Tibial nerve (tissue), 4 donors: ENCODE measurements at places on chromosomes 3 and 15. TPM values are rescaled to one million over a fixed set of nuclear protein-coding genes. Genes with fewer than 3 reads are reported as not detected.
A peak's percentile ranks its signal among the peaks of the same experiment; 100 is the strongest.

The GOLGA8T gene
- not detected for total RNA-seq

The ZMAT3 gene
- total RNA-seq, result 19.0 TPM

The SLC12A1 gene
- not detected for total RNA-seq

DNA sequence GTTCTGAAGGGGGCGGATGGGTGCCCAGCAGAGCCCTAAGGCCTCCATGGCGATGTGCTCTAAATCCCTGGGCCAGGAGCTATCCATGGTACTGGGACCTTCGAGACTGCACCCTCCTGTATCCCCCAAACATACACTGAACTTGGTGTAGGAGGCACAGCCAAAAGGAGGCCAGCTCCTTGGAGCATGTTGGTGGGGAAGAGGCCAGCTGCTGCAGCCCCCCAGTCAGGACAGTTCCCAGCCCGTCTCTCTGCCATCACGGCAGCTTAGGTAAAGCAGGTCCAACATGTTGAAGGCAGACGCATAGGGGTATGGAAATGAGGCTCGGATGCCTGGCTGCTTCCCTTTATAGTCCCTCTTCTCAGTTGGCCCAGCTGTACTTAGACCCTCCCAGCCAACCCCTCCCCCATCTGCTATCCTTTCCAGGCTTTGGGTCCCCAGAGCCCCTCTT is 1.8 kb downstream of the CAMKV start:
- DNase-seq, result no peak

- no peak for DNase-seq
Measured at GRCh38 chr3:101383656-101384055, 63.3 kb upstream of the IMPG2 start.

DNA sequence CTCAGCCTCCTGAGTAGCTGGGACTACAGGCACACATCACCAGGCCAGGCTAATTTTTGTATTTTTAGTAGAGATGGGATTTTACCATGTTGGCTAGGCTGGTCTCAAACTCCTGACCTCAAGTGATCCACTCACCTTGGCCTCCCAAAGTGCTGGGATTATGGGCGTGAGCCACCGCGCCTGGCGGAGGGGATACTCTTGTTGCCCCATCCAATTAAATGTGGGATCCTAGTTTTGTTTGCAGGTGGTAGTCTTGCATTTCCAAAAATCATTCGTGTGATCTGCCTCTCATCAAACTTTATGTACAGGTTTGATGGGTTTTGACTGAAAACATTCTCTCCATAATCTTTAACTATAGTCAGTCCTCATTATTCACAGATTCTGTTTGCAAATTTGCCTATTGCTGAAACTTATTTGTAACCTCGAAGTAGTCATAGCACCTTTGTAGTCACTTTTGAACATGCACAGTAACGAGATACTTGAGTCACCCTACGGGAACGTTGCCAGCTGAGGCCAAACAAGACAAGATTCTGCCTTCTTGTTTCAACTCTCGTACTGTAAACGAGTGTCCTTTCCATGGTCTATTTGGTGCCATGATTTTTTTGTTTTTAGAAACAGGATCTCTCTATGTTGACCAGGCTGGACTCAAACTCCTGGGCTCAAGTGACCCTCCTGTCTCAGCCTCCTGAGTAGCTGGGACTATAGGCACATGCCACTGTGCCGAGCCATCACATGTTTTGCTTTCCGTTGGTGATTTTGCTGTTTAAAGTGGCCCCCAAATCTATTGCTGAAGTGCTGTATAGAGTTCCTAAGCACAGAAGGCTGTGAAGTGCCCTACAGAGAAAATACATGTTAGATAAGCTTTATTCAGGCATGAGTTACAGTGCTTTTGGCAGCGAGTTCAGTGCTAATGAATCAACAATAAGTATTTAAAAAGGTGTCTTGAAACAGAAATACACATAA is 8.1 kb upstream of the MAPK6 start:
- no peak for DNase-seq

DNA sequence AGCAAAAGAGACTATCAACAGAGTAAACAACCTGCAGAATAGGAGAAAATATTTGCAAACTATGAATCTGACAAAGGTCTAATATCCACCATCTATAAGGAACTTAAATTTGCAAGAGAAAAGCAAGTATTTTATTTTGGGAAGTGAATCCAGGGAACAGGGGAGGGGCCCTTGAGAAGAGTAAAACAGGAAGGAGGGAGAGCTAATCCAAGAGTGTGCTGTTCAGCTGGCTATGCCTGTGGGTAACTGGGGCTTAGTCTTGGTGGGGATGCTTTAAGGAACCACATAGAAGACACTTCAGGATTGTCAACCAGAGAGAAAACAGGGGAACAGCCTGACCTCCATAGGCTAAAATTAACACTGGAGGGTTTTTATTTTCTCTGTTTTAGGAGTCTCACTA is 3.9 kb upstream of the HHLA2 start:
- DNase-seq, result no peak

- peak; percentile 73 for DNase-seq
Measured at GRCh38 chr3:187850258-187850921, 105.1 kb upstream of the BCL6 start.

DNA sequence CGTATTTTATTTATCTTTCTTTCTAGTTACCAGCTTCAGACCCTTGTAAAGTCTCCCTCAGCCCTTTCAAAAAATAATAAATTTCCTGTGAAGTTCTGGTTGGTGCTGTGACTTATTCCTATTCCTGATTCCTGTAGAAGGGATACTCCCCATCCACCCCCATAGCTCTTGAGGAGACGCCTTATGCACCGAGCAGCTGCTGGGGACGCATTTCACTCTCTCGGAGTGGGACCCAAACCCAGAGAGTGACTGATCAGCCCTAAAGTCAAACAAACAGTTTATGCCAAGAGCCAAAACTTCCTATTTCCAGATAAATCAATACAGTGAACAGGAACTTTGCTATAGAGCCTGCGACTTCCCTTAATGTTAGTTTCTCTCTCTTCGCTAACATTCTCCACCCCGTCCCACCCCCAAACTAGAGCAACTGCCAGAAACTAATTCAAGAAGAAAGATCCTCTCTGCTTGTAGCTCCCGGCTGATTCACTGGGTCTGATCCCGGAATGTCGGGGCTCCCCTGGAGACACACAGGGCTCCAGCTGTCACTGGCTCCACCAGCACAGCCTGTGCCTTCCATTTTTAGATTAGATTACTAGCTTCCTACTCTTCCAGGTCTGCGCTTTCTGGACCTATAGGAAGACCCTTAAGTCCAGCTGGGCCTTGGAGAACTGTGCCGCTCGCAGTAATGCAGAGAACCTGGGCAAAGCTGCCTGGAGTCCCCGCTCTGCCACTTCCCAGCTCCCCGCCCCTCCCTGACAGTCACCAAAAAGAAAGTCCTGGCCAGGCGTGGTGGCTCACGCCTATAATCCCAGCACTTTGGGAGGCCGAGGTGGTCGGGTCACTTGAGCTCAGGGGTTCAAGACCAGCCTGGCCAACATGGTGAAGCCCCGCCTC is 45.2 kb downstream of the KLHL25 start:
- DNase-seq, result no peak

DNA sequence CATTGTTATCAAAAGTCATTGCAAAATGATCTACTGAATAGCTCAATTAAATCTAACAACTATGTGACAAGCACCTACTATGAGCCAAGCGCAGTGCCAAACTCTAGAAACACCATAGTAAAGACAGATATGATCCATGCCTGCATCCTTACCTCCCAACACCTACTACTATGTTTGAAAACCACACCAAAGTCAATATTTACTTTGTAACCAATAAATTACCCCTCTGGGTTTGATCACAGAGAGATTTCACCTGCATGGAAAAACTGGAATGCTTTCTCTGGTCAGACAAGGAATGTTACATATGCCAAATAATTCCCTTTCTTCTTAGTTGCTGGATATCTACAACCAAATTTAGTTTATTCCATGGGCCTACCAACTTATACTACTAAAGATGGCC is 422.2 kb downstream of the FHIT start:
- no peak for DNase-seq

DNA sequence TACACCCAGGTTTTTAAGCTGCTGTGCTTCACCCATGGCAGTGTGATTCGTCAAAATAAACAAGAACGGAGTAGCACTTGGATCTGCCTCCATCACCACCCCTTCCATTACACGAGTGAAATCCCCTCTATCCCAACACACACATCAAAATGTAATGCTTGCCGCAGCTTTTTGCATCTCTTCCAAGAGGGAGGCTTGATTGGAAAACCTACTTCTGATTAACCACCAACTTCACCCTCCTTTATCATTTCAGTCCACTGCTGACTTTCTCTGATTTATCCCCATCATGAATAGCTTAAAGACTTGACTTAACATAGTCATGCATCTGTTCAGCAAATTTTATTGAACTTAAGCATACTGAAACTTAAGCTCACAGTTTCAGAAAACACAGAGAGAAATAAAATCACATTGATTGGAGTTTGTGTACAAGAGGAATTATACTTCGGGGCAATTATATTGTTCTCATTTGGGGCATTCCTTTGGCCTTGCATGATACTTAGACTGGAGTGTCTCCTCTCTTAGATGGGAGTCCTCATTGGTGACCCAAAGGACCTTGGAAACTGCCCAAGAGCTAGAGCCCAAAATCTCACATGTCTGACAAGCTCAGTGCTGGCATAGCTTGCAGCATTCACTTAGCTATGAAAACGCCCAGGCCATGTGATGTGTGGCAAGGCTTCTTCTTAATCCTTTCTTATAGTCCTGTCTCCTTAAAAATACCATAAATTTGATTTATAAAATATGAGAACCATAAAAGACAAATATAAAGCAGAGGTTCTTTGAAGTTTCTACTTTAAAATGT is 124.3 kb upstream of the UMPS start:
- no peak for DNase-seq

DNA sequence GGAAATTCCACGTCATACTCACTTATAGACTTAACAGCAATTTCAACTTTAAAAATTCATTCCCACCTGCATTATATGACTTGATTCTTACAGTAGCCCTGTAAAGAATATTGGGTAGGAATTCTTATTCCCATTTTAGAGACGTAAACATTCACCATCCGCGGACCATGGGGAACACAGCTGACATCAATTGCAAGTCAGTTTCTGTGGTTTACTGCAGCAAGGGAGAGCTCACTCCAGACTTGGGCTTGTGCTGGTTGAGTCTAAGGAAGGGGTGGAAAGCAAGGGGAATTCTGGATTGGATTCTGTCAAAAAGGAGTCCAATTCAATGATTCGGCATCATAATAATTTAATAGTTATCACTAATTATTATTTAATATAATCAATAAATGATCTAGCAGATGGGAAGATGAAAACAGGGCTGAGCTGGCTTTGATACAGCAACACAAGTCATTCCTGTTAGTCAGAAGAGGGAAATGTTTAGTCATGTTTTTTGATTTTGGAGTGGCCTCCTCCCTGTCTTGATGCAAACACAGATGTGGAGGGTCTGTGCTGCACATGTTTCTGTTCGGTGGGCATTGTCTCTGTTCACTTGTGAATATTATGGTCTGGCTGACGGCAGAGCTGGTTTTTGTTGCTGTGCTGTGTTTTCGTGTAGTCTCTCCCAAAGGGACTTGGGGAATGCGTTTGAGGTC is 9.7 kb downstream of the LIPC start:
- DNase-seq, result no peak

- no peak for DNase-seq
Measured at GRCh38 chr3:114857299-114857701, 289.8 kb downstream of the ZBTB20 start.

GRCh38 chr3:31247850-31248562 is 284.7 kb upstream of the STT3B start:
- DNase-seq, result no peak

- DNase-seq, result no peak
Measured at GRCh38 chr3:180391001-180391400, 211.0 kb upstream of the TTC14 start.

DNA sequence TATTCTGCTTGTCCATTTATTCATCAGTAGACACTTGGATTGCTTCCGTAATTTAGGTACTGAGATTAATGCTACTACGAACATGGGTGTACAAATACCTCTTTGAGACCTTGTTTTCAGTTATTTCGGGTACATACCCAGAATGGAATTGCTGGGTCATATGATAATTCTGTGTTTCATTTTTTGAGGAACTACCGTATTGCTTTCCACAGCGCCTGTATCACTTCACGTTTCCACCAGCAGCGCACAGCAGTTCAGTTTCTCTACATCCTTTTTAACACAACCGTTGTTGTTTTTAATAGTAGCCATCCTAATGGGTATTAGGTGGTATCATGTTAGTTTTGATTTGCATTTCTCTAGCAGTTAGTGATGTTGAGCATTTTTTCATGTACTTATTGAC is 9.5 kb downstream of the PAK2 start:
- no peak for DNase-seq
